ENCODE measurements at places on chromosomes 11 and 22.

DNA sequence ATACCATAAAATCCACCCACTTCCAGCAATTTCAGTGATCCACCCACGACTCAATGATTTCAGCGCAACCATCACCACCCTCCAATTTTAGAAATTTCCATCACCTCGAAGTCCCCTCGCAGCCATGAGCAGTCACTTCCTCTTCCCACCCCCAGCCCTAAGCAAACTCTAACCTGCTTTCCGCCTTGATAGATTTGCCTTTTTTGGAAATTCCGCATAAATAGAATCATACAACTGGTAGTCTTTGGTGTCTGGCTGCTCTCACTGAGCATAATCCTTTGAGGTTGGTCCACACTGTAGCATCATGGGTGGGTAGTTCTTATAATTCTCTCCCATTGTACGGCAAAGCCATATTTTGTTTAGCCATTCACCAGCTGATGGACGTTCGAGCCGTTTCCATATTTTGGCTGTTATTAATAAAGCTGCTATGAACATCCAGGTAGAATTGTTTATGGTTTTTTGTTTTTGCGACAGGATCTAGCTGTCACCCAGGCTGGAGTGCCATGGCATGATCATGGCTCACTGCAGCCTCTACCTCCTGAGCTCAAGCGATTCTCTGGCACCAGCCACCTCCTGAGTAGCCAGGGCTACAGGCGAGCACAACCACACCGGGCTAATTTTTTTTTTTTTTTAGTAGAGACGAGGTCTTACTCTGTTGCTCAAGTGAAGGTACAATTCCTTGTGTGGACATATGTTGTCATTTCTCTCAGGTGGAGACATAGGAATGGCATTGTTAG lies 16.0 kb downstream of the PIM3 start:
- DNase-seq, result no peak

- no peak for DNase-seq
Observed at GRCh38 chr11:78541537-78541936, 33.1 kb downstream of the NARS2 start.

GRCh38 chr22:33920197-33920540 lies at the start of gene LARGE1:
Gene LARGE1, minus strand, starts transcription at chr22:33920476.
- no peak for DNase-seq

DNA sequence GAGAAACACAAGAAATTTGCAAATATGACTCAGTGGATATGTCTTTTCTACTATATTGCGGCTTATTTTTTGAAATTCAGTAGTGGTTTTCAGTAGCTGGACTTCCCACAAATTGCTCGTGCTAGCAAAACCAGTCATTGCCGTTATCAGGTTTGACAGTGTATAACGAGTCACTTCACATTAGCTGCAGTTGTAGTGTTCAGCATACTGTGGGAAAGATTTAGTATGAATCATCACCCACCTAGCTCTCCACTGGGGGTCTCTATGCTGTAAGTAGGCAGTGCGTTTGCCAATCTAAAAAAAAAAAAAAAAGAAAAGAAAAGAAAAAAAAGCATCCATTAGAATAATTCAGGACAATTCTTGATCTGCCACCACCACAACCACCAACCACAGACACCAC lies 1318.9 kb downstream of the LRRC4C start:
- no peak for DNase-seq

- DNase-seq, result no peak
Observed at GRCh38 chr11:72583177-72583553, 91.1 kb downstream of the PDE2A start.

DNA sequence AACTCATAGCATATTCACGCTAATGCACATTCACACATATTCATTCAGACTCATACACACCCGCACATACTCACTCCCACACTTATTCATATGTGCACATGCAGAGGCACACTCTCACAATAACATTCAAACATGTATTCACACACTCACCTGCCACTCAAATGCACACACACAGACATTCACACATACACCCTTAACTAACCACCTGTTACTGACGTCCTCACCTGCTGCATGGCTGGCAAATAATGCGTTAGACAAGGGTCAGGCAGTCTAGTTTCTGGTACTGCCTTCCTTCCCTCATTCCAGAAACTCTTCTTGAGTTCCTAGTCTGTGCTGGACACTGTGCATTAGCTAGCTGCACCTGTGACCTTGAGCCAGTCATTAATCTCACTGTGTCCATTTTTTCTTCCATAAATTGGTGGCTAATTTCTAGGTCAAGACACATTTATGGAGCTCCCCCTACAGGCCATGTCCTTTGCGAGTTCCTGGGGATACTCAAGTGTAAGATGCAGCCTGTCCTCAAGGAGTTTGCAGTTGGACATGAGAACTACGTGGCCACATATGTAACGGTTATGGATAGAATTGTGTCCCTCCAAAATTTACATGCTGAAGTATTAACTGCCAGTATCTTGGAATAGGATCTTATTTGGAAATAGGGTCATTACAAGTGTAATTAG lies 34.5 kb upstream of the SEZ6L start:
- DNase-seq, result no peak

DNA sequence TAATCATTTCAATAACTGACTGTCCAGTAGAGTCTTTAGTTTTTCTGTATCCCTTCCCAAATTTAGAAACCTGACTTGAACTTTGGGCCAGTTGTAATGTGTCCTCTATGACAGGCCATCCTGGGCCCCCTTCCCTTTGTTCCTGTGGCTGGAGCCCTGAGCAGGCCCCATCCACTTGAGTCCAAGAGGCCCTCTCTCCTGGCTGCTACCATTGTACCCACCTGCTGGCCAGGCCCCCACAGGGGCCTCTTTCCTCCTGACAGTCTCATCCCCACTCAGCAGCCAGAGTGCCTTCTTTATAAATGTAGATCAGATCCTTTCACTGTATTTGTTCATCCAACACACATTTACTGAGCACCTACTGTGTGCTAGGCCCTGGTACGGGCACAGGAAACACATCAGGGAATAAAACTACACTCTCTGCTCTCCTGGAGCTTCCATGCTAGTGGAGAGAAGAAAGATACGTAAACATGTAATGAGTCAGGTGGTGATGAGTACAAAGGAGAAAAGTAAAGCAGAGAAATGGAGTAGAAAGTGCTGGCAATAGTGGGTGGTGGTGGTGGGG lies 2.7 kb upstream of the LRP5 start:
- DNase-seq, result no peak

- no peak for DNase-seq
Observed at GRCh38 chr22:45077286-45077685, 67.5 kb upstream of the PHF21B start.

DNA sequence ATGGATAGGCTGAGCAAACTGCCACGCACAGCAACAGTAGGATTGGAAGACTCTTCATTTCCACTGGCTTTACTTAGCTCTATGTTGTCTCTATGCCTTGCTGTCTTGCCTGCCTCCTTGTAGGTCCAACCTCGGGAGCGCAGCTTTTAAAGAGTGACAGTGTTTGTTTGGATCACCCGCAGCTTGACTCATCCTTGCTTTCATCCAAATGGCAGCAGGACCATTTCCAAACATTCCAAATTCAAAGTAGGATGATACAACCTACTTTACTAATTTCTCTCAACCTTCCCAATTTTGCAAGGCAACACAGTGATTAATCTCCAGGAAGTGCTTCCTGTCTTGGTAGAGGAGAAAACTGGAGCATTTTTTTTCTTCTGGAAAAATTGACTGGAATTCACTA lies at the start of gene MMP3:
TSS of gene MMP3 (minus strand) at position 121 of the 400 bp plus-strand sequence. CDS start at position 58, 63 bp downstream.
- DNase-seq, result no peak

DNA sequence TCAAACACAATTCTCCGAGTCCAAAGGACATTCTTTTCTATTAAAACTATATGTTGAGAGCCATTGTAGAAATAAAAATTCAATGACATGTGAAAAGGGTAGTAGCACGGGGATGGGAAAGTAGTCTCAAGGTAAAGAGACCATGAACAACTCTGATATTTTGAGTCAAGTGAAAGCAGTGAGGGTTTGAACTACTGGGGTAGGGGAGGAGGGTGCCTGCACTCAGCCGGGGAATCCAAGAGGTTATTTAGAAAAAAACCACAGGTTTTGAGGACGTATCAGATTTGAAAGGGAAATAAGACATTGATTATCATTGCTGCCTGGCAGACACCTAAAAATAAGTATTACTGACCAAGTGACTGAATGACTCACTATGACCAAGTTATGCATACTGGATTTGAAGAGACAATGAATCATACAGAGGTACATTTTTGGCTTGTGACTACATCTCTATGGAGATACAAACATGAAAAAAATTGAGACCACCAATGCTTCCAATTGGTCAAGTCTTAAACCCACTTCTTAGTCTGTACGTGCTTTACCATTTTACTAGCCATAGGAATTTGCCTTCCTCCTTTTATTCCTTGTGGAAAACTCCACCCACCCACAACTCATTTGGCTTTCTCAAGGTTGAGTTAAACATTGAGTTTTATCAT lies 2.2 kb upstream of the OR52H1 start:
- no peak for DNase-seq

Measured in cerebellar nuclear complex (tissue), 1 donor.